Nucleus accumbens (tissue), 56 donors: ENCODE measurements at places on chromosomes 6 and 20.

- DNase-seq, result no peak
Observed at GRCh38 chr20:17659801-17660200, 22.2 kb downstream of the RRBP1 start.

DNA sequence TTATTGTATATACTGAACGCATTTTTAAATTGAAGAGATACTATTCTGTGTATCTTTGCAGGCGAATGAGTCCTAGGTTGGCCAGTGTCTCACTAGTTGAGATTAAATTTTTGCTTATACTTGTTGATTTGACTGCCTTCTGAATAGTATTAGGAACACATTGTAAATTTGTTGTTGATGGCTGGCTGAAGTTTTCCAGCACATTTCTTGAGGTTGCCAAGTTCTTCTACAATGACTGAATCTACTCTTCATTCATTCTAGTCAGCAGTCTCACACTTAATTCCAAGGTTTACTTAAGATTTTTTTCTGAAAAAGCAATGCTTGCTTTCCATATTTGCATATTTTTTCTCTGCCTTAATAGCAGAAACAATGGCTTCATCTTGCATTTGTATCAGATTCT, 151.7 kb downstream of the ZFAND3 start:
- DNase-seq, result no peak

DNA sequence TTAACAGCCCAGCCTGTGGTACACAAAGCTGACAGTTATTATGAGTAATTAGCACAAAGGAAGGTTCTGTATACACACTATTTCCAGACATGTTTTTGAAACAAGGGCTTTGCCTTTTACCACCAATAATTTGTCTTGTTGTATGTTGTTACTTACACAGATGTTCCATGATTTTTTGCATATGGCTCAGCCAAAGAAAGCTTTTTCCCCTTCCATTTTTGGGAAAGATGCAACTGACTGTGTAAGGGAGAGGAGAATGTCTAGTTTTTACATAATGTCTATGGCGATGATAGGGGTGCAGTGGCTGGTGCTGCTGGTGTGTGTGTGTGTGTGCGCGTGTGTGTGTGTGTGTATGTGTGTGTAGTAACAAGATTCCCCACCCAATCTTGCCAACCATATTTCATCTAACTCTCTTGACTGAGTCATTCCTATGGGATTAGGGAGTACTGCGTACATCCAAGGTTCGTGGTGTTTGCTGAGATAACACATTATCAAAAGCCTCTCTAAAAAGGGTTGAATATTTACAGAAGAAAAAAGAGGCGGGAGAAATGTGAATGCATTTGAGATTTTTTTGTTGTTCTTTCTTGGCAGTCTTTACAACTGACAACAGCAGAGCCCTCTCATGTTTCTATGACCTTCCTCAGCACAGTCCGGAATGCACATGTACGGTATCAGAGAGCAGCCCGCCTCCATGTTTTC, 192.2 kb downstream of the GMPR start:
- DNase-seq, result no peak

- no peak for DNase-seq
Observed at GRCh38 chr20:4465855-4466545, 255.7 kb upstream of the PRND start.

DNA sequence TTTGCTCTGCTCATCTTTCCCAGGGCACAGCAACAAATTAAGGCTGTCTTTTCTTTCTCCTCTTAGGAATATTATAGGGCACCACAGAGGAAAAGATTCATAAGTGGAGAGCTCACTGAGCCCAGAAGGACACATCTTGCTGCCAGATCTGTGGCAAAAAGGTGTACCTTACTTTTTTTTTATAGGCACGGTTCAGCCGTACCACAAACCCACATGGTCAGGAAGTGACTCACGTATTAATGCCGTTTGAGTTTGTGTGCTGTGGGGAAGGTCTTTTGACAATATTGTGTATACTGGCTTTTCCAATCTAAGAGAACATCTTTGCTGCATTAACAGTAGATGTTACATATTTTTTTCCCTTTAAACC, 28.4 kb downstream of the PAQR8 start:
- no peak for DNase-seq

DNA sequence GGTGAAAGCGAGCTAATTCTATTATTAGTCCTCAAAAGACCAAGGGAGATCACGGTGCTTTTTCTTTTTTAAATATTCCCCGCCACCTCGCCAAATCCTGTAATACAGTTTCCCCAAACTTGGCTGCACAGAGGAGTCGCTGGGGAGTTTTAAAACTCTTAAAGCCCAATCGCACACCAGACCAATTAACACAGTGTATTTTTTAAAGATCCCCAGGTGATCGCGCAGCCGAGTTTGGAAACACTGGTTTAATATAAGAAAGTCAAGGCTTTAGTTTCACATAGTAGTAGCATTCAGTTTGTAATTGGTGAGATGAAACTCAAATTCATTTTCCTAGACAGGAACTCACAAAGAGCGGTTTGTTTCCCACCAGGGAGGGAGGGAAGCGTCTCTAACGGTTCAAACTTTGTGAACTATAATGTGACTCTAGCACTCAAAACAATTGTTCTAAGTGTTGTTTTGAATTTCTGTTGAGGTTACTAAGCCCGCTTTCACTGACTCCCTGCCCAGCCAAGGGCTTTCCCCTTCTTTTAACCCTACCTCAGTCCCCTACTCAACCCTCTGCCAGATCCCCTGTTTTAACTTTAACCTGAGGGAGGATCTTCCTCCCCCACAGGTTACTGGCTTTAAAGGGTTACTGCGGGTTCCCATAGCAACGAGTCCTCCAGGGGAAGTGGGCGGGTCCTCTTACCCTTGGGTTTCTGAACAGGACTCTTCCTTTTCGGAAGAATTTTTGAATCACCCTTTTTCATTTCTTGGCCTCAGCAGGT, 25.7 kb upstream of the BTBD3 start:
- DNase-seq, result peak; percentile 14

GRCh38 chr6:91081452-91082067, 494.7 kb upstream of the MAP3K7 start:
- DNase-seq, result no peak

DNA sequence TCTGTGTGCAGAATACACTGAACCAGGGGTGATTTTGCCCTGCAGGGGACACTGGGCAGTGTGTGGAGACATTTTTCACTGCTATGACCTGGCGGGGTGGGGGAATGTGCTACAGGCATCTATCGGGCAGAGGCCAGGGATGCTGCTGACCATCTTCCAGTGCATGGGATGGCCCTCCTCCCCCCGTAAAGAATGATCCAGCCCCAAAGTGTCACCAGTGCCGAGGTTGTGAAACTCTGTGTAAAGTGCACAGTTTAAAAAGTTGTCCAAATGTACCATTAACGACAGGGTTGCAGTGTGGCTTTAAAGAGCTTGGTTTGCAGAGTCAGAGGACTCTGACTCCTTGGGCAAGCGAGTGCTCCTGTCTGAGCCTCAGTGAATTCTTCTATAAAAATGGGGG, 72.1 kb downstream of the SULF2 start:
- no peak for DNase-seq

DNA sequence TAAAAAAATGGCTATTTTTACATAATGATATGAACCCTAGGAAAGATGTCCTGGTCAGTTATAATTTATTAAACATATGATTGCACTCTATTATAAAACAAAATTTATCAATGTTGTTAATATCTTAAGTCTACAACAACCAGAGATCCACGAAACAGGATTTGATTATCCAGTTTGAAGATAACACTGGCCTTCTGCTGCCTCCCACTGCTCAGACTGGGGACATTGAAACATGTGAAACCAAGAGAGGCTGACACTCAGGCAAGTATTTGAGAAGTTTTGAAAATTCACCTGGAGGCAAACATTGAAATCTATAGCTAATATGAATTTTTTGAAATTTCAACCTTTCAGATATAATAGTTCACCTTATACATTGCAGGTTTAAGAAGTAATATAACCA, 219.3 kb upstream of the HSF2 start:
- no peak for DNase-seq

GRCh38 chr6:72930556-72931132, 294.7 kb downstream of the KHDC1L start:
- no peak for DNase-seq

- no peak for DNase-seq
Observed at GRCh38 chr20:2984956-2985661, 58.3 kb upstream of the GNRH2 start.

DNA sequence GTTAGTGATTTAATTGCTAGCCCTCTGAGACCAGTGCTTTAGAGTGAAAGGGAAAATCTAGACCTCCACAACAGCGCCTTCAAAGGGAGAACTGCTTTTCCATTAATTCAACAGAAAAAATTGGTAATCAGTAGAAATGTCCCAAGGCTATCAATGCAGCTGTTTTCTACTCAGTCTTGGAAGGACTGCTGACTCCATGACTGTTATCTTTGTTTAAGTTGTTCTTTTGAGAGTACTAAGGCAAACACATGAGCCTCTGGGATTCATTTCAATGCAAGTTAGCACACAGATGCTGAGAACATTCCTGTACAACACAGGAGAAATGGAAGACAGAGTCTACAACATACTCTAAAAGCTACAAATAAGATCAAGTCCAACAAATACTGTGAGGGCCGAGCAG, 301.7 kb upstream of the PTCHD4 start:
- DNase-seq, result no peak

DNA sequence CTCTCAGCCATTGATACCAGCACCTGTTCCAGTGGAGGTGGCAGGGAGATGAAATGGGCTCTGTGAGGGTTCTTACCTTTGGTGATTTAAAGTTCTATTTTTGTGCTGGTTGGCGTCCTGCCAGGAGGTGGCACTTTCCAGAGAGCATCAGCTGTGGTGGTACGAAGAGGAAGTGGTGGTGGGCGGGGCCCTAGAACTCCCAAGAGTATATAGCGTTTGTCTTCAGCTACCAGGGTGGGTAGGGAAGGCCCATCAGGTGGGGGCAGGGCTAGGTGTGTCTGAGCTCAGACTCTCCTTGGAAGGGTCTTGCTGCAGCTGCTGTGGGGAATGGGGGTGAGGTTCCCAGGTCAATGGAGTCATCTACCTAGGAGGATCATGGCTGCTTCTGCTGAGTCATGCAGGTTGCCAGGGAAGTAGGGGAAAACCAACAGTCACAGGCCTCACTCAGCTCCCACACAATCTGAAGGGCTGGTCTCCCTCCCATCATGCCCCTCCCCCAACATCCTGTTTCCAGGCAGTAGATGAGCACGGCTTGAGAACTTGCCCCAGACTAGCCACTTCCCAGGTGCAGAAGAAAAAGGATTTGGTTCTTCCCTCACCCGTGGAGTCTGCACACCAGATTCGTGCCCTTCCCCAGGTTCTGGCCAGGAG, 46.6 kb downstream of the MOXD1 start:
- DNase-seq, result no peak
